Activated T-cell treated with anti-CD3 and anti-CD28 coated beads for 4 hours (primary cell): ENCODE measurements at places on chromosomes 5 and 9.

- DNase-seq, result no peak
Observed at GRCh38 chr5:171639966-171640365, 145.7 kb upstream of the SMIM23 start.

GRCh38 chr5:112978836-112979235 lies 2.2 kb downstream of the DCP2 start:
- no peak for DNase-seq

- no peak for DNase-seq
Observed at GRCh38 chr5:148595697-148596096, 58.6 kb downstream of the HTR4 start.

DNA sequence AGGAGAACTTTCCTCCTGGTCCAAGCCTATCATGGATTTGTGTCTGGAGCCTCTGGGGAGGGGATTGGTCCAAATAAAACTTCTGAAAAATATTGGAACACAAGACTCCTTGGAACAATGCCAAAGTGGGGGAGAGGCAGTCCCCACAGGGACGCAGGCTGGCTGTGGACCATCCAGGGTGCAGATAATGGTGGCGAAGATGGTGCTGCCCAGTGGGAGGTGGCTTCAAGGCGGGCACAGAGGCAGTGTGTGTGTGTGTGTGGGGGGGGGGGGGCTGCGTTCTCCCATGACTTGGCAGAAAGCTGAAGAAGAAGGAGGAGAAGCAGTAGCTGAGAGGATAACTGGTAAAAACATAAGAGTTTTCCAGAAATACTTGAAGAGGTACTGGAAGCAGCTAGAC lies 186.4 kb downstream of the MELK start:
- no peak for DNase-seq

DNA sequence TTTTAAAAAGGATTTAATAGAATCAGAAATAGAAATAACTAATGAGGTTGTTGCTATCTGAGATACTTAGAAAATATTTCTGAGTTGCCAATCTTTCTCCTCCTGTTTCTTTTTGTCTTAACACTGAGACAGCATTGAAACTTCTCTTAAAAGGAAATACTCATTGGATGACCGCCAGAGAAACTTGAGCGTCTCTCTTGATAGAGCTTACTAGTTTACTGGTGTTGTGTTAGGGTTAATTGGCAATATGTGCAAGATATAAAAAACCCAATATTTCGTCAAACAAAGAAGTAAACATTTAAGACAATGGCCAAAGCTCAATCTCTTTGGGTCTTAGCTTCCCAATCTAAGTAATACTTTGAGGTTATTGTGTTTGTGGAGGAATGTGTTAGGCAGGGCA lies 176.4 kb upstream of the CHD1 start:
- no peak for DNase-seq

DNA sequence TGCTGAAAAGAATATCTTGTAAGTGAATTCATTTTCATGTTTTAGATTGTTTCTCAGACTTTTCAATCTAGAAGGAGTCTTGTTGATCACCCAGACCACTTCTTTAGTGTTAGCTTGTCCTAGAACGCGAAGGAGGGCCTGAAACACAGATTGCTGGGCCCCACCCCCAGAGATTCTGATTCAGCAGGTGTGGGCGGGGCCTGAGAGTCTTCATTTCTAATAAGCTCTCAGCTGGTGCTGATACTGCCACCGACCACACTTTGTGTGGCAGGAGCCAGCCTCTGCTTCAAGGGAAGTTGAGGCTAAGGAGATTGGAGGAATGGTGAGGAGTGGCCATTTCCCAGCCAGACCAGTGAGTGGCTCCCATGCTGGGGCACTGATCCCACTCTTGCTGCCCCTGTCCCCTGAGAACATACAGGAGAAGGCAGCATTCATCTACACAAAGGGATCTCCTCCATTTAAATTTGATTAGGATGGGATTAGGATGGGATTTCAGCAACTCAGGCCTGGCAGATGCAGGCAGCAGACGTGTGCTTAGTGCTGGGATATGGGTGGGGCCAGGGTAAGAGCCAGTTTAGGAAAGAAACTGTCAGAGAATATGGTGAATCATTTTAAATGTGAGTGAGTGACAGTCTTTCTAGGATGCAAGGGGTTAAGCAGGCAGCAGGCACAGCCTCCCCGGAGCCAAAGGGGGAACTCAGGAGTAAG lies 35.9 kb downstream of the ZNF618 start:
- no peak for DNase-seq

DNA sequence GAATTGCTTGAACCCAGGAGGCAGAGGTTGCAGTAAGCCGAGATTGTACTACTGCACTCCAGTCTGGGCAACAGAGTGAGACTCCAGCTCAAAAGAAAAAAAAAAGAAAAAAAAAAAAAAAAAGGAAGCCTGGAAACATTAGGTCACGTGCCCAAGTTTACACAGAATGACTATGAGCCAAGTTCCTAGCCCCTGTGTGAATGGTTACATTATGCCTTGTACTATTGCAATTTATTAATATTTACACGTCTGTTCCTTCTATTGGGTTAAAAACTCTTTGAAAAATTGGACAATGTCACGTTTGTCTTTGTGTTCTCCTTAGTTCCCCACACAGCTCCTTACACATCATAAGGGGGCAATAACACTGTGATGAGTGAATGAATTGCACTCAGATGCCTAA lies 33.5 kb upstream of the SLC28A3 start:
- DNase-seq, result no peak
